Astrocyte of the hippocampus (primary cell): ENCODE measurements at places on chromosomes 2 and 18.

DNA sequence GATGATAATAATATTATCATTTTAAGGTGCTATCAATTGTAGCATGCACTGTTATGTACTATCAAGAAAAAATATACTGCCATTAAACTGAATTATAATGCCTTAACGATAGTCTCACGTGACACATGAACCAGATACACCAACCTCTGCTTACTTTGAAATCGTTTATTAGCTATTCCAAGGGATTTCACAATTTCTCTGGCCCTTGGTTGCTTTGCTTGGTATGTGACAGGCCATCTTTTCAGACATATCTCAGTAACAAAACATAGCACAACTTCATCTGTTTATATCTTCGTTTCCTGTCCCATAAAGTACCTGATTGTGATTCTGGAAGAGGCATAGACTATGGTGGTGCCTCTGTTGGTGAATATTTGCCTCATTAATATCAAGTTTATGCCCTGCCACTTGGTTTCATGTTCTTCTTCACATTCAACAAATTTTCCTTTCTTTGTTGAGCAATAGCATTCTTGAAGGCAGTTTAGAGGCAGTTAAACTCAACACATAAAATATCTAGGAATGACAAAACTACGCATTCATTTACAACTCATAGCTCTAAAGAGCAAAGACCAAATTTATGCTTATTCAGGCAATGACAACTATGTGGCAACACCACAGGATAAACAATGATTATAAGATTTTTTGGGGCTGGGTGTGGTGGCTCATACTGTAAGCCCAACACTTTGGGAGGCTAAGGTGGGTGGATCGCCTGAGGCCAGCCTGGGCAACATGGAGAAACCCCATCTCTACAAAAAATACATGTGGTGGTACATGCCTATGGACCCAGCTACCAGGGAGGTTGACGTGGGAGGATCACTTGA lies 84.3 kb downstream of the MCFD2 start:
- DNase-seq, result no peak

DNA sequence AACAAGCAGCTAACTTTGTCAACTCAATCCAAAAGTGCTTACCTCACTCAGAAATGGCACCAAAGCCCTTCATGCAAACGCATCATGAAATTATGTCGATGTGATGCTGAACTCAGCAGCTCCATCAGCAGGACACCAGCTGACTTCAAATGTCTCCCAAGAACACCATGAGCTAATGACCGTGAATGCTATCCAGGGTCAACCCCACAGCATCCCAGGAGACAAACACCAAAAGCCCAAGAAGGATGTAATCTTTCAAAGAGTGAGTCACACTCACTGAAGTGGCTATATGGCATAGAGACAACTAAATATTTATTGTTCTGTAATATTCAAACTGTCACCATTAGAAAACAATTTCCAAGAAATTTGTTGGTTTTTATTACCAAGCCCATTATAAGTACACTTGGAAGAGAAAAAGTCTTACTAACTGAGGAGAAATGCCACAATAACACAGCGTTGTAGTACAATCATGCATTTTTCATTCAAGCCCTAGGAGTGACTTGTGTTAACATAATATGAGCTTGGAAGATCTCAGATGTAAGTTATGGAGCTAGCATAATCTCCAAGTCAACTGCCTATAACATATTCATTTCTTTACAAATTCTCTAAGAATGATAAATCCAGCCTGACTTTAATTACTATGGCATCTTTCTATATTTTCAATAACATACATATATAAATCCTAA lies 165.0 kb upstream of the CCDC68 start:
- DNase-seq, result no peak

DNA sequence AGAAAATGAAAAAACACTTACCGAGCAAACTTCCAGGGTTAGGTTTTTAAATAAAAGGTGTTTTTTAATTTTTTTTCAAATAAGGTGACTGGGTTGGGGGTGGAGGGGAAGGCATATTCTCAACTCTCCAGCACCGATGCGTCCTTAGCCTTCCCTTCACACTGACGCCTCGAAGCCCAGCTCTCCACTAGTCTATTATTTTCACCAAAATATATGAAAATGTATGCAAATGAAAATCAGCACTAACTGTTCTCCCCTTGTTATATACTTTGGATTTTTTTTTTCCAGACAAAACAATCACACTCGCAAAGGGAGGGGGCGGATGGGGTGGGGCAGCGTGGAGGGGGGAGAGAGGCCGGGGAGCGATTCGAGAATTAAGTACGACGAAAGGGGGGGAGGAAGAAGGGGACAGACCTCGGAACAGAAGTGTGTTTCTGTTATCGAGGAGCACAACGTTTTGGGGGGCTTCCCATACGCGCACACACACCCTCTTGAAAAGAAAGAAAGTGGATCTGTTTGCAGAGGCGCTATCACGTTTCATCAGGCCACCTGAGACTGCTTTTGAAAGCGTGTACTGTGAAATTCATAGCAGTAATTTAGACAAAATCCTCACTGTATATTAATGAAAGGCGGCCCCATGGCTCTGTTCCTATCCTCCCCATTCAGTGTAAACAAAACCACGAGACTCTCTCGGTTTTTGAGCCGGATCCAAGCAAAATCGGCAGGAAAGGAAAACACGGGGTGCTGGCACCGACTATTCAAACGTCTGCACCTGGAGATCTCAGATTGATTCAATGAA lies 2.4 kb upstream of the POU3F3 start:
- DNase-seq, result peak; percentile 71

GRCh38 chr2:207141386-207141785 lies 24.4 kb downstream of the KLF7 start:
- DNase-seq, result no peak

- DNase-seq, result no peak
These were observed 864.0 kb upstream of the ZEB2 start for GRCh38 chr2:145383961-145384360.

GRCh38 chr2:111982822-111983221 lies 72.2 kb upstream of the TMEM87B start:
- DNase-seq, result no peak

- DNase-seq, result no peak
These were observed 13.1 kb downstream of the KLF11 start for GRCh38 chr2:10056439-10056838.

DNA sequence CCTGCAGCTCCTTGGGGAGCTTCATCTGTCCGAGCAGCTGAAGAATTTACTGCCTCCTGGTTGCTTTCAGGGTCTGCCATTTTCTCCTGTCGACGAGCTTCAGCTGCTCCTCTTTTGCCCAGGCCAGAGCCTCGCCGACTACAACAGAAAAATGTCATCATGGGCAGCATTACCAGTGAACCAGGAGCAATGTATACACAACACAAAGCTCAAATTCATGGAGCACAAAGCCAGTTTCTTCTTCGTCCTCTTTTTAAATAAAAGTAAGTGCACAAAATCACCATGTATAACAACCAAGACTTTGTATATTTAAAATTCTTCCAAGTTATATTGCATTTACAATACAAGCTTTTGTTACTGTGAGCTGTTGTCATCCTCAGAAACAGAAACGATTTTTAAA lies 85.0 kb downstream of the TRIP12 start:
- no peak for DNase-seq

DNA sequence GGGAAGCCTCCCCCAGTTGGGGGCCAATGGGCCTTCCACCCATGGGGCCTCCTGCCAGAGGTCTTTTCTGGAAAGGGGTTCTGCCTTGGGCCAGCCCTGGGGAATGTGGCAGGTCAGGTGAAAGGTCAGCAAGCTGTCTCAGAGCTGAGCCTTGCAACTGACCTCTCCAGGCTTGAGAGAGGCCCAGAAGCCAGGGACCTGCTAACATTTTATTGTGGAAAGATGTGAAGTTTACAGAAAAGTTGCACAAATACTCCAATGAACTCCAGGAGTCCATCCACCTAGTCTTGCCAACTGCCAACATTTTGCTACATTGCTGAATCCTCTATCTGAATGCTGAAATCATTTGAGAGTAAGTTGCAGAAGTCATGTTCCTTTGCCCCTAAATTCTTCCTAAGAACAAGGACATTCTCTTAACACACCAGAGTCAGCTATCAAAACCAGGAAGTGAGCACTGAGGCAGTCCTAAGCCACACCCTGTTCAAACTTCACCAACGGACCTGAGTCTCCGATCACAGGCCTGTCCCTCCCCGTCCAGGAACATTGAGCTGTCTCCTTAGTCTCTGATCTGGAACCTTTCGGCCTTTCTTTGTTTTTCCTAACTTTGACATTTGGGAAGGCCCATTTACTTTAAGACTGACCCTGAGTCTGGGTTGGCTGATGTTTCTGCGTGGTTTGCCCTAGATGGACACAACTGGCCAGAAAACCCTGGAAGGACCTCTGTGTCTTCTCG lies 4.0 kb downstream of the SNORC start:
- no peak for DNase-seq
